Stimulated activated CD4-positive, alpha-beta T cell treated with anti-CD3 and anti-CD28 coated beads, Interleukin-15, amount 100 ng/mL, for 24 hours (primary cell): ENCODE measurements at places on chromosomes 3 and 15.

GRCh38 chr3:151197981-151198767, 4.8 kb downstream of the GPR171 start:
- no peak for DNase-seq

- no peak for DNase-seq
Observed at GRCh38 chr15:88987934-88988671, 74.9 kb upstream of the MFGE8 start.

DNA sequence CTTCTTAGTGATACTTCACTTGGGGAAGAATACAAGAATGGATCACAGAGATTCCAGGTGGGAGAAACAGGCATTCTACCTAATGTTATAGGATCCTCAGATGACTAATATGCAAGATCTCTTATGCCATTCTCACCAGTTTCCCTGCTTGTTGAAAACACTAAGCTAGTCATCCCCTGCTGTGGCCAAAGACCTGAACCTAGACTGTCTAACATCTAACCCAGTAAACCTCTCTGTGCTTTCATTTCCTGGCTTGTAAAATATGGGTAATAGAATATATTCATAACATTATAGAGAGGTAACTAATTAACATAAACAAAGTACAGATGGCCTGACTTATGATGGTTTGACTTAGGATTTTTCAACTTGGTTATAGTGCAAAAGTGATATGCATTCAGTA, 776.3 kb downstream of the TUSC7 start:
- DNase-seq: no peak

DNA sequence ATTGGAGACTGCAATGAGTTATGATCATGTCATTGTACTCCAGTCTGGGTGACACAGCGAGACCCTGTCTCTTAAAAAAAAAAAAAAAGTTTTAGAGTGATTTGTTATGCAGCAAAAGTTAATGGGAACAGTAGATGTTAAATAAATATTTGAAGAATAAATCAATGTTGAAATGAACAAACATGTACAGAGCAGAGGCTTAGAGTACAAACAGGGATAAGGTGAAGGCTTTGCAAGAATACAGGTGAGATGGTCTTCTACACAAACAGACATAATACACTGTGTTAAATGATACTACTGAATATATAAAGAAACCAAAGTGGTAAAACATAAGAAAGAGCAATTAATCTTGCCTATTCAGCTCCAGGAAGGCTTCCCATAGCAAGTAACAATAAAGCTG, 265.4 kb downstream of the CNTN3 start:
- no peak for DNase-seq

DNA sequence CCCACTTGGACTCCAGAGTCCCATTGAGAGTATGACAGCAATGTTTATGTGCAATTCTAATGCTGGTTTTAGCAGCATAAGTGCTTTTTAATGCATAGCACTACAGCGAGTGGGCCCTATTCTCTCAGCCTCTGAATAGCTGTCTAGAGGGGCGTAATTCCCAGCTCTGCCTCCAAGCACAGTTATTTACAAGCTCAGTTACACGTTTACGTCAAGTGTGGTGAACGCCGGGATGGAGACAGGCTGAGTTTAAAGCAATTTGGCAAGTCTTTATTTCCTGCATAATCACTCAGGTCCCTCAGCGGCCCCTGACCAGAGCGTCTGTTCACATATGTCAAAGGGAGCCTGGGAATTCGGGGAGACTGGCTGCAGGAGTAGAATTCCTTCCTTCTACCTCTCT, 43.9 kb downstream of the SOX14 start:
- DNase-seq: no peak

- DNase-seq: no peak
Observed at GRCh38 chr3:26198609-26199008, 408.7 kb downstream of the OXSM start.

GRCh38 chr15:67593562-67593961, 51.1 kb downstream of the MAP2K5 start:
- DNase-seq: no peak

- no peak for DNase-seq
Observed at GRCh38 chr3:156770699-156771414, 55.3 kb upstream of the LEKR1 start.

GRCh38 chr3:157594413-157594812, 91.2 kb upstream of the VEPH1 start:
- no peak for DNase-seq

GRCh38 chr15:55796321-55796965, 53.5 kb upstream of the PRTG start:
- no peak for DNase-seq

DNA sequence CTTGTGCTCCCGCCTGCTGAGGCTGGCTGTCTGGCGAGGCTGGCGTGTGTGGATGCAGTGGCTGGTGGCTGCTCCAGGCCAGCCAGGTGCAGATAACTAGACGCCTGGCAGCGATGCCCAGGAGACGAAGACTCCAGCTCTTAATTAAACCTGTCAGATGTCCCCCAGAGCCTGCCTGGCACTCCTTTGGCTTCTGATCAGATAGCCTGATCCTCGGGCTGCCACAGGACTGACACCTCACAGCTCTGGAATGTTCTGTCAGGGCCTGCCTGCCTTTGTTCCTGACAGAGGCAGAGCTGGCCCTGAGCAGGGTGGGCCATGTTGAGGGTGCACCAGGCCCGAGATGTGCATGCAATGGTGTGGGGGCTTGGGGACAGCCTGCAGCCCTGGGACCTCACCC, 36.5 kb downstream of the PLXNA1 start:
- no peak for DNase-seq

GRCh38 chr3:59388555-59389270, 338.9 kb upstream of the CFAP20DC start:
- DNase-seq: peak; percentile 38

DNA sequence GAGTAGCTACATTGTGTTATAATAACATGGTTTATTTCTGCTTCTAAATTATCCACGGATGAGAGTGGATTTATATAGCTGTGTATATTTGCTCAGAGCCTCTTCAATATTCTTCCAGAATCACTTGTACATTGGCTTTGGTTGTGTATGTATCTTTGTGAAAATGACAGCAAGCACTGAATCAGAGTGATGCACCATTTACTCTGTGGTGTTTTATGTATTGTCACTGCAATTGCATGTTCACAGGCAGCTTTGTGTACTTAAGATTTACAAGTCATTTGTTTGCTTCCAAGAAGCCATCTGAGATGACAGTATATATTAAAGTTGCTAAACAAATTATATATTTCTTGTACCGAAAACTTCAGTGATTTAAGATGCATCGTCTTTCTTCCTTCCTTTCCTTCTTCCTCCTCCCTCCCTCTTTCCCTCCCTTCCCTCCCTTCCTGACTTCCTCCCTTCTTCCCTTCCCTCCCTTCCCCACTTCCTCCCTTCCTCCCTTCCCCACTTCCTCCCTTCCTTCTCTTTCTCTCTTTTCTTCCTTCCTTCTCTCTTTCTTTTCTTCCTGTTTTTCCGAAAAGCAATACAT, 362.3 kb upstream of the GOLIM4 start:
- no peak for DNase-seq

- peak; percentile 14 for DNase-seq
Observed at GRCh38 chr3:73432023-73432705, 192.6 kb downstream of the PDZRN3 start.

- DNase-seq: no peak
Observed at GRCh38 chr3:14223595-14223994, 45.0 kb downstream of the LSM3 start.

GRCh38 chr15:73395671-73396070, 26.9 kb upstream of the HCN4 start:
- no peak for DNase-seq

DNA sequence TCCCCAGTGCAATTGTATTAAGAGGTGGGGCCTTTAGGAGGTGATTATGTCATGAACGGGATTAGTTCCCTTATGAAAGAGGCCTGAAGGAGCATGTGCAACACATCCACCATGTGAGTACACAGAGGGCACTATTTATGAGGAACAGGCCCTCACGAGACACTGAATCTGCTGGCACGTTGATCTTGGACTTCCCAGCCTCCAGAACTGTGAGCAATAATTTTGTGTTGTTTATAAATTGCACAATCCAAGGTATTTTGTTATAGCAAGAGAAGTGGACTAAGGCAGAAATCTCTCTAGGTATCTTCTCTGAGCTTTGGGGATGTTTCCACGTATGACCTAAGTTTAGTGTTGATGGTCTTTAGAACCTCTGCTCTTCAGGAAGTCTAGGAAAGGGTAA, 149.3 kb upstream of the CBLB start:
- no peak for DNase-seq

GRCh38 chr15:98737159-98737558, 88.8 kb downstream of the IGF1R start:
- DNase-seq: no peak

DNA sequence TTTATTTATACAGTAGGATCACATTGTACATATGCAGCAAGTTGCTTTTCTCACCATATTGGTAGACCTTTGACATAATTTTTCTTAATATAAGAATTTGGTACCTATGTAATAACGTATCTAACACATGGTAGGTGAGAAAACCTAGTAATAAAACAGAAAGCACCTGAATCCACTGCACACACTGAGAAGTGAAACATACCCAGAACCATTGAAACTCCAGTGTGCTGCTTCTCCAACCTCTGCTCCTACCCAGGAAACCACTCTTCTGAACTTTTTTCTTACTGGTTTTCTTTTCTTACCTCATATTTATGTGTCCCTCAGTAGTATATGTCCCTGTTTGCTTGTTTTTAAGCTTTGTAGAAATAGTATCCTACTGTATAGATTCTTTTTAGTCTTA, 293.0 kb downstream of the UBE2E2 start:
- DNase-seq: no peak

GRCh38 chr15:65580287-65580686, 30.6 kb downstream of the INTS14 start:
- no peak for DNase-seq

- peak; percentile 42 for DNase-seq
Observed at GRCh38 chr3:197398286-197398878, 100.0 kb upstream of the DLG1 start.

DNA sequence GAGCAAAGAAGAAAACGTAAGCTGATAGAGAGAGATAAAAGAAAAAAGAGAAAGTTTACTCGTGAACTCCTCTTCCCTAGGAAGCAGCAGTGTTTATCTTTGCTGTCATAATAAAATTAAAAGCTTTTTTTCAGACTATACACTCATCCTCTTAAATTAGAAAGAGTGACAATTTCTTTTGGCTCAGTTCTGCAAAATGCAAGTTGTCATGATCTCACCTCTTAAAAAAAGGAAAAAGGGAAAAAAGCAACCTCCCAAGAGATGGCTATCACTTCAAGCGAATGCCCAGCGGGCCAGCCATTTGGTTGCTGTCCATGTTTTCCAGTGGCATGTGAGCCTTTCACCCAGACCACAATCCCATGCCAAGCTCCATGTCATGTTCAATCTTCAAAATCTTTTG, 7.0 kb upstream of the THBS1 start:
- DNase-seq: no peak

DNA sequence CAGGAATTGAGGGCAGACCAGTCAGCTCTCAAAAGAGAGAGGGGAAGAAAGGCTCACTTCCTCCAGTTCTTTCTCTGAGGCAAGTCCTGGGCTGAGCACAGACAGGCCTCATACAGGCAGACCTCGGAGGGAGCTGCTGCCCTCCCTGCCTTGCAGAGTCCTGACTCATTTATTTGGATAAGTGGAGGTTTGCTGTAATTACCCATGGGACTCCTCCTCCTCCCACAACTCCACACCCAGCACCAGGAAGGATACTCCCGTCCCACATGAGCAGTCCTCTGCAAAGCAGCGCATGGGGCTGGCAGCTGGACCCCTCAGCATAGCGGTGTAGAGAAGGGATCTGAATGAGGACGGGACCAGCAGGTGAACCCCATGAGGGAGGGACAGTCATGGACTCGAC, 13.4 kb upstream of the SCN10A start:
- DNase-seq: no peak

GRCh38 chr3:14647976-14648955, 3.3 kb upstream of the CCDC174 start:
- DNase-seq: no peak

DNA sequence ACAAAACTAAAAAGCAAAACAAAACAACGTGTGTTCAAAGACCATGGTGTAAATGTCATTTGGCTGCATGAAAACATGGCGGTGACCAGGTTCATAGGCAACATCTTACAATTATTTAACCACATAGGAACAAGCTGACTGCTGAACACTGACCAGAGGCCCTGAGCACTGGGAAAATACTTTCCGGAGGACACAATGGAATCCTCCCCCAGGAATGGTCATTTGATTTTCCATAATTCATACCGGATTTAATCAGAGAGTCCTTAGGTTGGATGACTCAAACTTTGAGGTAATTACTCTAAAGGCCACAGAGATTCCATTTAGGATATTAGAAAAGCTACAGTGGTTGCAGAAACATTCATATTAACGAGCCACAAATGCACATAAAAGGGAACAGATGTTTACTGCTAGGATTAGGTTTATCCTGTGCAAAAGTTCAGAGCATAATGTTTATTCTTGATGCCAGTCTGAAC, 254.7 kb downstream of the NR1D2 start:
- no peak for DNase-seq

- no peak for DNase-seq
Observed at GRCh38 chr3:124557433-124558232, 172.6 kb upstream of the UMPS start.

DNA sequence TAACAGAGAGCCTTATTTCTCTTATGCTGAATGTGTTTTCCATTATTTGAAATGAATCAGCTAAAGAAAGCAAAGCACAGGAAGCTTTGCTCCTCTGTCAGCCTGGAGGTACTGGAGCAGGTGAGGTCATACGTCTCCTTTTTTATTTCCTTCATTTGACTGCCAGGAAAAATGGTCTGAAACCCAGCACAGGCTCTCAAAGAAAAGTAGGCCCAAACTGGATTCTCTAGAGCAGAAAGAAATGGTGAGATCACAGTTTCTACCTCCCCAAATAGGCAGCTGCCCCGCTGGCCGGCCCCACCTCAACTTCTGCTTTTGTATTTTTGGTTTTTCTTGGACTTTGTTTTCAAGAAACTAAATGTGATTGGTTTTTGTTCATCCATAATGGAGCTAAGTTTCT, 95.1 kb downstream of the RPL39L start:
- DNase-seq: no peak

GRCh38 chr15:97153356-97153965, 807.0 kb upstream of the ARRDC4 start:
- DNase-seq: no peak

GRCh38 chr15:90203922-90204321, 2.8 kb downstream of the SEMA4B start:
- no peak for DNase-seq

DNA sequence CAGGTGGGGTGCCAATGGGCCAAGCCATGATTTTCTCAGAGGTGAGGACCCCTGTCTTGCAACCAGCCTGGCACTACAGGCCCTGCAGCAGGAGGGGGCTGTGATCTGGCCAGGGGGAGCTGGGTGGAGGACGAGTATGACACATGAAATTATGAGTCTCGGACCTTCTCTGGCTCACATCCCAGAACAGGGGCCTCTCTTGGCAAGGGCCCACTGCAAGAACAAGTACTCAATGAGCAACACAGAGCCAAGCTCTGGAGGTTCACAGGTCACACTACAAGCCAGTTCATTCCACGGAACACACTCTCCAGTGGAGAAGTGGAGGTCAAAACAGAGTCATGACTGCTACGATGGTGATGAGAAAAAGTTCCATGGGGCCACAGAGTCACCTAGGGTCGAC, 28.3 kb downstream of the CCDC32 start:
- DNase-seq: no peak
